Activated CD8-positive, alpha-beta memory T cell treated with anti-CD3 and anti-CD28 coated beads, Interleukin-2, amount 10 ng/mL, durations not matched to agents 7 days and 5 days (primary cell): ENCODE measurements at places on chromosomes 2 and 18. TPM values are rescaled to one million over a fixed set of nuclear protein-coding genes. Genes with fewer than 3 reads are reported as not detected.

DNA sequence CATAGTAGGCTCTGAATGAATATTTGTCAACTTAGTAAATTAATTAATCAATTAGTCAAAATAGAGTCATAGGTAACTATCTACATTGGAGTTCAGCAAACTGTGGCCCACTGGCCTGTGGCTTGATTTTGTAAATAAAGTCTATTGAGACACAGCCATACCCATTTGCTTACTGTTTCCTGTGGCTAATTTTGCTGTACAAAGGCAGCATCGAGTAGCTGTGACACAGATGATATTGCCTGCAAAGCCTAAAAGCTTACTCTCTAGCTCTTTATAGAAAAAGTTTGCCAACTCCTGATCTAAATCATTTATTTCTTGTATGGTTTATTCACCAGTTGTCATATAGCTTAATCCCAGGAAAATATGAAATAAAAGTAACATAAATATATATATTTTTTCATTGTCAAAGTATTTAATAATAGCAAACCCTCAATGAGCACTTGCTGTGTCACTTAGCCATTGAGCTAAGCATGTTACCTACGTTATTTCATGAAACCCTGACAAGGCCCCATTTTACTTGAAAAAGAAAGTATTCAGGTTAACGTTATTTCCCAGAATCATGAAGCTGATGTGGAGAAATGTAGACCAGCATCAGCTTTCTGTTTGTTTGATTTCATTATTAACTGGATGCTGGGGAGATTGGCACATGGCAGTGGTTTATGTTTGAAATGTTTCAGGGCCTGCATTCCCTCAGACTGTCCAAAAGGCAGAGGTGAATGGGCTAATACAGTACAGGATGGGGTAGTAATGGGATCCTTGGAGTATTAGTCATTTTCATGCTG lies 69.6 kb downstream of the ICOS start:
- DNase-seq = no peak

NOSTRIN gene
- total RNA-seq = not detected

CSRNP3 gene
- not detected for total RNA-seq

GRCh38 chr2:179691235-179691634 lies 170.2 kb downstream of the ZNF385B start:
- DNase-seq = no peak

GRCh38 chr2:28764909-28765711 lies 13.5 kb downstream of the PPP1CB start:
- no peak for DNase-seq

GRCh38 chr2:119029297-119029696 lies 87.3 kb downstream of the MARCO start:
- no peak for DNase-seq

ZC3H6 gene
- total RNA-seq = 12.1 TPM

GRCh38 chr2:168392024-168392423 lies 64.0 kb upstream of the CERS6 start:
- DNase-seq = no peak

IL1R2 gene
- not detected for total RNA-seq

GALNT13 gene
- total RNA-seq = not detected

DNA sequence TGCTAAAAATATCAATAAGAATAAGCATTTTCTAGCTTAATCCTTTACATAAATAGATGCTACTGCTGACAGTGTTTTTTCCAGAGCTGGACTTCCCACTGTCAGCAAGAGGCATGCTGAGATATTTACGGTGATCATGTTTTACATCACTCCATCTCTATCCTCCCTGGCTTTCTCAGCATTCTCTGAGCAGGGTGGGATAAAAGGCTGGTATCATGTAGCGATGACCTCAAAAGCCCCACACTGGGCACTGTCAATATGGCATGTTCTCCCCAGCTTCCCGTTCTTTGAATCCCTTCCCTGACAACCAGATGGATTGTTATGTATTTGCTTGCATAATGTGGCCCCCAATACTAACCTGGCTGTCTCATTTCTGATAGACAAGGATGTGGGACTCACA lies 83.2 kb upstream of the EPHA4 start:
- no peak for DNase-seq

DNA sequence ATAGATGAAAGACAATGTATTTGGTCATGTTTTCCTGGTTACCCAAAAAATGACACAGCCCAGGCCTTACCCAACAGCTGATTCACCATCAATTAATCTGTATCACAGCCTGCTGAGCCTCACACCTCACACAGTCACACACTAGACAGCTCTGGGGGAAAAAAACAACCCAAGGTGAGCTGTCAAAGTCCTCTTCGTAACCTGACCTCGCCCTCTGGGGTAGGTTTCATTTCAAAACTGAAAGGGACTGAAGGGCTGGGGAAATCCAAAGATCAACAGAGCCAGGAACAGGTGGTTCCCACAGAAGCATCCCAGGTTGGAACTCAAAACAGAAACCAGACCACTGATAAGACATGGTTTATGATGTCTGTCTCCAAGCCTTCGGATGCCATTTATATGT lies 18.2 kb upstream of the PCBP1 start:
- peak; percentile 88 for DNase-seq

PLGLB2 gene
- total RNA-seq = 2.7 TPM

GRCh38 chr2:57733956-57734355 lies 312.6 kb upstream of the VRK2 start:
- no peak for DNase-seq

GRCh38 chr2:181581534-181581933 lies 75.4 kb downstream of the CERKL start:
- DNase-seq = no peak

DNA sequence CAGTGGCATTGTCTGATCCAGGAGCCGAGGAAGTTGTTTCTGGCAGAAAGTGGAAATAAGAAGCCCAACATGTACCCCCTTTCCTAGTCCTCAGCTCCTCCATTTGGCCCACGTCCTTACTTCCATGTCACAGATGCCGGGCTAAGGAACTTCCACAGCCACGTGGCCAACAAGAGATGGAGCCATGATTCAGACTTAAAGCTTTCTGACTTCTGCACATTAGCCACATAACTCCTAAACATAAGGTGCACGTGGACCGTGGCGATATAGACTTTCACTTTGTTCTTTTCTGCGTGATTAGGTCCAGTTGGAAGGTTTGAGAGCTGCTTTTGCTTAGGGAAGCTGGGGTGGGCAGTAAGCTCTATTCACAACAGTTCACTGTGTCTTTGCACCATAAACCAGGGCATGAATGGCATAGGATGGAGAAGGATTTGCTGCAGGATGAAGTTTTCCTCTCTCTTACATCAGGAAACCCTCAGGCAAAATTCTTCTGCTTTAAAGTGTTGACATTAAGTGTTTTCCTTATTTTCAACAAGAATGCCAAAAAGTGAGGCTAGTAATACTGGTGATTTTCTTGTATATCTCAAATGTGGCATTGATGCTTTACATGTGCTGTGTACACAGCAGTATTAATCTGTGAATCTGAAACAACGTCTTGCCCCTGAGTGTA lies 61.2 kb upstream of the RBM44 start:
- no peak for DNase-seq

ADI1 gene
- 16.6 TPM for total RNA-seq

DNA sequence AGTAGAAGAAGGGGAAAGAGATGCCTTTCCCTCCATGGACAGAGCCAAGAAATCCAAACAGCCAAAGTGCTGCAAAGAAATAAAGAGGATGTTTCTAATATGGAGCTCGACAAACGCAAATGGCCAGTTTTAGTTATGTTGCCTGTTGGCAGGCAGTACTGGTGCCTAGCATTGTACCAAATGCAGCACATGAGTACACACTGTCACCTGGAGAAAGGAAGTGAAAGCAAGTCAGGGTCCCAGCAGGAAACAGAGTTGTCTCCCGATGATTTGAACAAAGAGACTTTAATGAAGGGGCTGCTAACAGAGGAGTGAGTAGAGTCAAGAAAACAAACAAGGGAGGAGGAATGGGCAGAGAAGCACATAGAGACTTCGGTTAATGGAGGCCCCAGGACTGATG lies 623.0 kb downstream of the BCL11A start:
- no peak for DNase-seq

NR4A2 gene
- total RNA-seq = 3.2 TPM

DNA sequence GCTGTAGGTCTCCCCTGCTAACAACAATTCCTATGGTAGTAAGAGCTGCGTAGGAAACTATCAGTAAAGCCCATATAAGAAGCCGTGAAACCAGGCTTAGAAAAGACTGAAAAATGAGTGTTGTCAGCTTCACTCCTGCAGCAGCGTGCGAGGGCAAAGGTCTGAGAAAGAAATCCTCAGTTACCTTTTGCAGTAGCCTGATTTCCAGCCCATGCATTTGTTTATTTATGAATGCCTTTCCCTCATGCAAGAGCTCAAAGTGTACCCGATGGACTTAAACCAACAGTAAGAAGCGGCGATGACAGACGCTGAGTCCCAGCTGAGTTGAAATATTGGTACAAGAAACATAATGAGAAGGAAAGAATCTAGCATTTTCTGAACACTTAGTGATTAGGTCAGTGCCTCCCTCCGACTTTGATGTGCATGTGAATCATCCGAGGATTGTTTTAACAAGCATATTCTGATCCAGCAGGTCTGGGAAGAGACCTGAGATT lies 15.0 kb upstream of the POLI start:
- no peak for DNase-seq

DNA sequence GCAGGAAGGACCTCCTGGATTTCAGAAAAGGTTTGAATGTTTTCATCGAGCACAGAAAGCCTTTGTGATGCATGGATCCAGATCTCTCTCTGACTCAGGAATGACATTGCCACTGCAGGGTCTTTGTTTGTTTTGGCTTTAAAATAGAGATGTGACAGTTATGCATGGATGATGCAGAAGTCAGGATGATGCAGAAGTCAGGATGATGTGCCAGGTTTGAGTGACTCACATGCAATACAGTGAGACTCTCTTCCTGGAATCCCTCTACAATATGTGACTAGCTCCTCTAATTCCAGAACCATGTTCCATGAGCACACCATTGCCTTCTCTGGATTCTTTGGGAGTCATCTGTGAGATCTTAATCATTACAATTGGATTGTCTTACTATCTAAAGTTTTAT lies 177.9 kb upstream of the RAB6C start:
- DNase-seq = no peak

MYCN gene
- total RNA-seq = not detected

- no peak for DNase-seq
Observed at GRCh38 chr18:6553234-6553900, 138.7 kb upstream of the L3MBTL4 start.

- no peak for DNase-seq
Observed at GRCh38 chr2:229412686-229413085, 141.6 kb upstream of the PID1 start.

KDM3A gene
- 49.6 TPM for total RNA-seq

GRCh38 chr2:200847269-200847668 lies 17.2 kb downstream of the CLK1 start:
- DNase-seq = no peak

RIT2 gene
- not detected for total RNA-seq

DNA sequence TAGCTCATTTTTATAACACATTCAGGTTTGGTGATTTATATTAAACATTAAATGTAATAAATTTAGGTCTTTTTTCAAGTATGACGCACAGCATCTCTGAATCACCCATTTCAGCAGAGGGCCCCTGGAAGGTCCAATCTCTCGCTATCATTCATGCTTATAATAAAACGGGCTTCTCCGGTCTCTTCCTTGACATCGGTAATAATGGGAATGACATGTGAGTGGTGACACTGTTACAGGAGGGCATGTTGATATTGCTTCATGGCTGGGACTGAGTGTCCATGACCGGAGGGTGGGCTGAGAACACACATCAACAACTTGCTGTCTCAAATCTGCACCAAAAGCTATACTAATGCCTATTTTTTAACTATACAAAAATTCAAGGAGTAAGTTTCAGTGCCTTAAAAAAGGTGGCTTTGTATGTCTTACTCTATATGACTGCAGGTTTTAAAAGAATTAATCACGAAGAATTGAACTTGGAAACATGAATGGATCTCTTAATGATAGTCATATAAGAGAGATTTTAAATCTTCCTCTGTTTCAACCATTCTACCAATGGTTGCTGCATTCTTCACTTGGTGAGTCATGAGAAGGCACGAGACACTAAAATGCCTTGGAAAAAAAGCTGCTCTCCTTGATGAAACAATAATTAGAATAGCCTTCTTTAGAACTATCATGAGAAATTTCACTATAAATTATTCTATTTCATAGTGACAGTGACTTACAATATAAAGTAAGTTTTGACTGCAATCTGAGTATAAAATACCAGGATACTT lies 101.9 kb upstream of the NRP2 start:
- no peak for DNase-seq

GRCh38 chr2:205408696-205409095 lies 273.6 kb upstream of the NRP2 start:
- DNase-seq = no peak

DNA sequence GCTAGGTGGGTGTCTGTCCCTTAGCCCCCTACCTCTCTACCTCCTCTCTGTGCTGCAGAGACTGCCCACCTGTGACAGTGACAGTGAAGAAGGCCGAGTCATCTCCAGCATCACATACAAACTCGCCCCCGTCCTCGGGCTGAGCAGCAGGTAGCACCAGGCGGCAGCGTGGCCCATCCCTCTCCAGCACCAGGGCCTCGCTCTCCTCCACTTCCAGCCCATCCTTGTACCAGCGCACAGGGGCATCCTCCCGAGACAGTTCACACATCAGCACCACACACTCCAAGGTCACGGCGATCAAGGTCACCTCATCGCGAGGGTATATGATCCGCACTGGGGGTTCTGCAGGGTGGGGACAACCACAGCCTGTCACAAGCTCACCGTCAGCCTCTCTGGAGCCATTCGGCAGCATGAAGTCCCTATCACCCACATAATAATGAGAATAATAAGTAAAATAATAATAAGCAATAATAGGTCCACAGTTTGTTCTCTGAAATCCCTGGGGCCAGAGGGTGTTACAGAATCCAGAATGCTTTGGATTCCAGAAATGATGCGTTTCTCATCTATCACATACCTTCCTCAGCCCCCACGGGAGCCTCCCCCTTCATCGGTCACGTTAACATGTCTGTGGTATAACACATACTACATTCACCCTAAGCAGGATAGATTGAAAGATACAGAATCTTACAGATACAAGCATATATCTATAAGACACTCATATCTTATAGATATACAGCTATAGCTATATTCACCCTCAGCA lies 12.0 kb downstream of the OBSL1 start:
- no peak for DNase-seq

ANKRD30BL gene
- total RNA-seq = not detected

DNA sequence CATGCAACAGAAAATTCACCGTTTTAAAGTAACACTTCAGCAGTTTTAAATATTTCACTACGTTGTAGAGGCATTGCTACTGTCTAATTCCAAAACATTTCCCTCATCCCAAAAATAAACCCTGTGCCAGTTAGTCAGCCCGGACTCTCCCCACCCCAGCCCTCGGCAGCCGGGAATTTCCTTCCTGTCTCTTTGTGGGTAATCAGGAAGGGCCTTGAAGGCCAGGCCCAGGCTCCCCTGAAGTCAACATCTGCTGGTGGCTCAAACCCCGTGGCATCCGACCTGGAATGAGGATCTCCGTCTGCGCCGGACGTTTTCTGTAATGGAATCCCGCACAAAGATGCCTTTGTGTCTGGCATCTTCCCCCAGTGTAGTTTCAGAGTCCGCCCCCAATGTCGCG lies 219.6 kb downstream of the SNTG2 start:
- DNase-seq = no peak

KRTCAP3 gene
- total RNA-seq = 4.5 TPM

FBLN7 gene
- total RNA-seq = 0.26 TPM

GRCh38 chr2:188456114-188456909 lies 164.6 kb downstream of the GULP1 start:
- no peak for DNase-seq

GRCh38 chr2:108554528-108554927 lies 20.3 kb downstream of the LIMS1 start:
- no peak for DNase-seq

- no peak for DNase-seq
Observed at GRCh38 chr2:10777111-10777841, 35.3 kb downstream of the PDIA6 start.

LAMA1 gene
- not detected for total RNA-seq

GRCh38 chr2:201448061-201448460 lies 3.2 kb downstream of the TRAK2 start:
- DNase-seq = no peak
